Naive B cell (primary cell): ENCODE measurements at places on chromosomes 4 and X.

- no peak overlapping the region for H3K4me3 ChIP-seq
- peaks cover 4% of the 10 kb centered on the region for H3K4me1 ChIP-seq
- H3K27me3 ChIP-seq, result no peaks in the 10 kb centered on the region
- DNase-seq, result no peak
- no peak overlapping the region for H3K27ac ChIP-seq
Observed at GRCh38 chrX:66030505-66031317, 9.2 kb downstream of the VSIG4 start.

DNA sequence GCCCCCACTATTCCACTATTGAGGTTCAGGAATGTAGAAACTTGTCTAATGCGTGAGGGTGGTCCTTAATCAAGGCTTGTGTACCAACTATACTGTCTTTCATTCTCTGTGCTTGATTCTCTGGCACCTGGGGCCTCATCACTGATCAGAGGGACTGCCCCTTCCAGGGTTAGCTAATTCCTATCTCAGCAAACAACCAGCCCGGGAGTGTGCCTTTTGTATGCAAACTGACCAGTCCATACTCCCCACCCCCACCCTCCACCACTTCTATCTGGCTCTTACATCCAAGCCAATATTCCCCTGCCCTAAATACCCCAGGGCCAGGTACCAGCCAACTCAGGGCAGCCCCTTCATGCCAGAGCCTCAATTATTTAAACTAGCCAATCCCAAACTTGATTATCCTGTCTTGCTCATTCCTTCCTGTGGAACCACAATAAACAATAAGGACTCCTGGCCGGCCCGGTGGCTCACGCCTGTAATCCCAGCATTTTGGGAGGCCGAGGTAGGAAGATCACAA is 59.3 kb downstream of the FTHL17 start:
- no peaks in the 10 kb centered on the region for H3K4me1 ChIP-seq
- H3K36me3 ChIP-seq, result no peaks in the 10 kb centered on the region
- no peak overlapping the region for H3K27ac ChIP-seq
- H3K27me3 ChIP-seq, result no peaks in the 10 kb centered on the region
- H3K4me3 ChIP-seq, result no peak overlapping the region

DNA sequence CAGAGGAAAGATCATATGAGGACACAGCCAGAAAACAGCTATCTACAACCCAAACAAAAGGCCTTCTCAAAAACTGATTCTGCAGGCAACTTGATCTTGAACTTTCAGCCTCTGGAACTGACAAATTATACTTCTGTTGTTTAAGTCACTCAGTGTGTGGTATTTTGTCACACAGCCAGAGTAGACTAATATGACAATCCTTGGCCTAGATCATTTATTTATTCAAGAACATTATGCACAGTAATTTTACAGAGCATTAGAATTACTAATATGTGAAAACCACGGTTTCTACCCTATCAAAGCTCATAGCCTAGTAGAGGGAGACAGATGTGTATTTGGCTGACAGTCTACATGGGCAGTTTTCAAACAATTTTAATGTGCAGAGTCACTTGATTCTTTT is 167.8 kb upstream of the PCDH18 start:
- H3K27ac ChIP-seq, result no peak overlapping the region
- H3K36me3 ChIP-seq, result no peaks in the 10 kb centered on the region

GRCh38 chr4:8084712-8085490 is 73.7 kb downstream of the ABLIM2 start:
- H3K36me3 ChIP-seq, result no peaks in the 10 kb centered on the region
- no peaks in the 10 kb centered on the region for H3K4me1 ChIP-seq
- H3K4me3 ChIP-seq, result no peak overlapping the region

GRCh38 chr4:112318239-112319142 is 21.3 kb downstream of the ALPK1 start:
- no peak overlapping the region for H3K4me3 ChIP-seq
- no peak for DNase-seq
- peaks cover 23% of the 10 kb centered on the region for H3K4me1 ChIP-seq
- H3K27ac ChIP-seq, result no peak overlapping the region
- no peaks in the 10 kb centered on the region for H3K36me3 ChIP-seq
